Kasumi-1 (cell line): ENCODE measurements at places on chromosomes 7 and 10.

GRCh38 chr10:51397695-51398094 is 301.7 kb downstream of the CSTF2T start:
- DNase-seq = no peak

DNA sequence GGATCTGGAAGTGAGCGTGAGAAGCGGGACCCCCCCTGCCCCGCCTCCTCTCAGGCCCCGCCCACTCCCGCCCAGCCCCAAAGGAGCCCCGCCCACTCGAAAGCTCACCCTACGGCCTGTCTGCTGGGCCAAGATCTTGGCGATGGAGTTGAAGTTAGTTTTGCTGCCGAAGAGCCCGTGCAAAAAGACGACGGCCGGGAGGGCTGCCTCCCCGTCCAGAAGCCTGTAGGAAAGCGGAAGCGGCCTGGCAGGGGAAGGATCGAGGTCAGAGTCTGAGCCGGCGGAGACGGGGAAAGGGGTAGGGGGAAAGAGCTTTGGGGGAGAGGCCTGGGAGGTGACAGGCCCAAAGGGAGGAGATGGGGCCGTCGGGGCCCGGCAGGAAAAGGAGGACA is 386 bp downstream of the ABHD11 start:
- DNase-seq = peak; percentile 36

DNA sequence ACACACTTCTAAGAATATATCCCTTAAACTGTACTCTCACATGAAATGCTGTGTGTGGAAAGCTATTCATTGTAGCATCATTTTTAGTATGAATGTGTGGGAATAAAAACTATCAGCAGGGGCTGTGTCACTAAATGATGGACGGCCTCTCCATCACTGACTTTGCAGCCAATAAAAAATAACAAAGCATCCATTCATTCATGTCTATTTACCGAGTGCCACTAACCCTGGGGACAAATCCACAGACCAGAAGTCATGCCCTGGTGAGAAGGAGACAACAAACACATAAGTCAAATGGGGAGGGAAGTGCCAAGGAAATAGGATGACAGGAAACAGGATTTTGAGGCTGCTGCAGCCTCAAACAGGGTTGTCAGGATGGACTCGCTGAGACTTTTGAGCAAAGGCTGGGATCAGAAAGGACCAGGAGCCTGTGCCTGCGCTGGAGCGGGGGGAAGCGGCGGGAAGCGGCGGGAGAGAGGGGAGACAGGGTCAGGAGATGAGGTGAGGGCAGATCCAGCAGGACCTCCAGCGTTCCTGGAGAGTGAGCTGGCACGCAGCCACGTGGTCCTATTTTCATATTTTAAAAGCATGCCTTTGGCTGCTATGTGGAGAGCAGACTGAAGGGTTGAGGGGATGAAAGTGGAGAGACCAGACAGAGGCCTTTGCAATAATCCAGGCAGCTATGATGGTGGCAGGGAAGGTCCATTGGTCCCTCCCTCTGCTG is 2.2 kb upstream of the NOM1 start:
- DNase-seq = no peak

DNA sequence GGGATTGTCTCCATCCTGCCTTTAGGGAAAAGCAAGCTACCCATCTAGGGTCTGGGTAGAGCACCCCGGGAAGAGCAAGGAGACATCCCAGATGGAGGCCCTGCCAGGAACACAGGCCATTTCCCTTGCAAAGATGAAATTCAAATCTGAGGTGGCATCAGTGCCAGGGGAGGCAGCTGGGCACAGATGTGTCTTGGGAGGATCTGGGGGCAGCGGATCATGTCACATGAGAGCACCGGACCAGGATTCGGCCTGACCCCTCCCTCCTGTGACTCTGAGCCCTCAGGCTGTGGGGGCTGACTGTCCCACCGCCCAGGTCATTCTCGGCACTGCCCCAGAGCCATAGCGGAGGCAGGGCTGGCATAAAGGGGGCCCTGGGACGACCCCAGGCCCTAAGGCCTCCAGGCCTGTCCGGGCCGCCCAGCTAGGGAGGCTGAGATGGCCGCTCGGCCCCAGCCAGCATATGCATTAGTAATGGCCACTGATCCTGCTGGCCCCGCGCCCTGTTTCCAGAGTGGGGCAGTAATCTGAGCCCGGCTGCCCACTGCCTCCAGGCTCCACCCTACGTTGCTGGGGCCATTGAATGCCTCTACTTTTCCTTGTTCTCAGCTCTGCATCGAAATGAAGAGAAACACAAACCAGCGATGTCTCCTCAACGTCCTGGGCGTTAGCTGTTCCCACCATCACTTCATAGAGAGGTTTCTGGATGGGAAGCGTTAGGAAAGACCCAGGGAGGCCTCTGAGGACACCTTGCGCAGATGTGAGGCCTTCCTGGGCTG is 148.5 kb downstream of the UBE2H start:
- no peak for DNase-seq

GRCh38 chr10:91017198-91017597 is 96.3 kb upstream of the ANKRD1 start:
- no peak for DNase-seq

GRCh38 chr10:50514995-50515394 is 108.8 kb downstream of the SGMS1 start:
- no peak for DNase-seq

GRCh38 chr7:108642126-108642525 is 72.5 kb downstream of the DNAJB9 start:
- DNase-seq = no peak

DNA sequence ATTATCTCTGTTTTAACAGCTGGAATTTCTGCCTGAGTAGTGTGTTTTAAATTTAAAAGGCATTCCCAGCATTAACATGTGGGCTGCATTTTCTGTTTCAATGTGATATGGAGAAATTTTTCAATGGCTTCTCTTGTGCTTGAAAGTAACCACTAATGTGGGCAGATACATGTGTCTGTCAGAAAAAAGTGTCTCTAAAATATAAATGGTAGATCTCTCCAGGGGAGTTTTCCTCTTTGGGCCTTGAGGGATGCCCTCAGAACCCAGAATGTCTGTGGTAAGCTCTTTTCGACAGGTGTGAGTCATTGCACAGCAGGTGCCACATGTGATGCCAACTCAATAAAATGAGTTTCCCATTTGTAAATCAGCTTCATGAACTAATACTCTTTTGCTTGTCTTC is 221.1 kb downstream of the SEMA3E start:
- DNase-seq = no peak

DNA sequence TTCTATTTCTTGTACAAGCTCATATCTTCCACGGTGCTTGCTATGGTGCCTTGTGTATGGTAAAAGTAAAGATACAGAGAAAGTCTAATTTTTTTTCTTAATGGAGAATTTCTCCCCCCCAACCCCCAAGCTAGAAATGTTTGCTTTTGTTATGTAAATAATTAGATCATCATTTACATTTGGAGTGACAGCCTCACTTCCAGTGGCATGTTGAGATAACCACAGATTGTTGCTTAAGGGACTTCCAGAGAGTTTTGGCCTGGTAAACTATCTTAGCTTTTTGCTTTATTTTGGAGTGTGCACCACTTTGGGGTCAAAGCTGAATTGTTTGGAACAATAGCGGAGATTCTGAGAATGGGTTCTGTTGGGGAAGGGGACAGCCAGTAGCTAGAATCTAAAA is 129.7 kb downstream of the ZNF365 start:
- no peak for DNase-seq

- DNase-seq = no peak
These were observed 88.7 kb downstream of the UBE2H start for GRCh38 chr7:129864042-129864441.

DNA sequence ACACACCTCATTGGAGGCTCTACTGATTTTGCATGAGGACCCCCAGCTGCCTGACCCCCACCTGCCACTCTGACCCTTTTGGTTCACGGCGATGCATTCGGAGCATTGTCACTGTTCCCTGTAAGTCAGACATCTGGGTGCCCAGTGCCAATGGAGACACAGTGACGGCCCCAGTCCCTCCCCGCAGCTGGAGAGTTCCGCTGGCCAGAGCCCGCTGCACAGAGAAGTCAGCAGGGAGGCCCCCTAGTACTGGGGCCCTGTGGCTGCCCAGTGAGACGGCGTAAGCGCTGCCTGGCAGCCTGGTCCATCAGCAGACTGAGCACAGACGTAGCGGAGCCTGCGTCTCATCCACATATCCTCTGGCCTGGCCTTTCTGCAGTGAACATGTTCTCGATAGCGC is 77.5 kb downstream of the NKX6-2 start:
- no peak for DNase-seq

GRCh38 chr10:100866010-100866409 is 46.8 kb upstream of the SLF2 start:
- DNase-seq = no peak

DNA sequence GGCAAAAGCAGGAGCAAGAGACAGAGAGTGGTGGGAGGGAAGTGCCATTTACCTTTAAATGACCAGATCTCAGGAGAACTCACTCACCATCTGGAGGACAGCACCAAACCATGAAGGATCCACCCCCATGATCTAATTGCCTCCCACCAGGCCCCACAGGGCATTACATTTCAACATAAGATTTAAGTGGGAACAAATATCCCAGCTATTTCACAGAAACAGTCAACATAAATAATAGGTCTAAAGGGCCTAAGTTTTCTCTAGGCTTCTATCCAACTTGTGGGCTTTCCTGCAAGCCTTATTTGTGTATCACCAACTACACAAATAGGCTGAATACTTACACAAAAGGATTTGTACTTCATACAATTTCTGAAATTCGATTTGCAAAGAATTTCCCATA is 196.8 kb upstream of the POT1 start:
- no peak for DNase-seq

DNA sequence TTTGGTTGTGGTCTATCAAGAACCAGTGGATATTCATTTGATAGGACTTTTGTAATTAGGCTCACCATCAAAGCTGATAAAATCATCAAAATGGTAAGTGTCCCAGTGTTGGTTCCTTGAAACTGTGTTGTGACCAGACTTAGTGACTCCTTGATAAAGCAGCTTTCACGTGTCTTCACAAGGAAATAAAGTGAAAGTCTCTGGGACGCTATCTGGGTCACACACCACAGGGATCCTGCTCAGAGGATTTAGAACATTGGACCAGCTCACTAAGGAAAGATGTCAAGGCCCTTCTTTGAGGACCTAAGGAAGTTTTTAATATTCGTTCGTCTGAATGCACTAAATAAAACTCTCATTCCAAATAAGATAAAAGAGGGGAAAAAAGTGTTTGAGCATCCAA is 193.1 kb downstream of the RNLS start:
- DNase-seq = no peak

GRCh38 chr10:35369049-35369611 is 32.8 kb downstream of the CCNY start:
- DNase-seq = peak; percentile 86

DNA sequence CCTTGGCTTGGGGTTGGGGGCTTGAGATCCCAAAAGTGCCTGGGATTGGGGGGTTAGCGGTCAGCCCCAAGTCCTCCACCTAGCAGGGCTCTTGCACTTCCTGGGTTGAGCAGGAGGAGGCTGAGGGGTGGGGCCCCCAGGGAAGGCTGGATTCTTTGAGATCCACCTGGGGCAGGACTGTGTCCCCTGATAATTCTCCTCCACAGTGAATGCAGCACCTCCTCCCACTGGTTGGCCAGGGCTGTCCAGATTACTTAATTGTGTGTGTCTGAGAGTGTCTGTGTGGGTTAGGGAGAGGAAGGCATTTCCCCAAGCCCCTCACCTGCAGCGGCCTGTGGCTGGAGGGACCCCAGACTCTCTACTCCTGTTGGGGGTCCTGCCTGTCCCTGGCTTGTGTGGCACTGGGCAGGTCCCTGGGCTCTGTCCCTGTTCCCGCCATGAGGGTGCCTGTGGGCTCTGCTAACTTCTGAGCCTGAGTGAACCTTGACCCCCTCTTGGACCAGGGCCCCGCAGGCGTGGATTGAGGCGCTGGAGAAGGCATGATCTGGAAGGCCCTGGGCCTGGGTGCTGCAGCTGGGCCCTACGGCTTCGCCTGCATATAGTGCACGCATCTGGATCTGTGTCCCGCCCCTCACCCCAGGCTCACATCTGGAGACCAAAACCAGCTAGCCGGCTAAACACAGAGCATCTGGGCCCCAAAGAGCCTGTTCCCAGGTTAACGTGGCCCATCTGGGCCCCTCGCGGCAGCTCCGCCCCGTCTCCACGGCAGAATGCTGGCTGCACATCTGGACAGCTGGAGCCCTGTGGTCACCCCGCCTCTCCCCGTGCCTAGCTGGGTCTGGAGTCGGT is 10.4 kb downstream of the TMEM270 start:
- DNase-seq = no peak

- DNase-seq = no peak
These were observed 216.6 kb upstream of the YAE1 start for GRCh38 chr7:39349452-39350123.

- no peak for DNase-seq
These were observed 189.9 kb upstream of the ADO start for GRCh38 chr10:62614389-62615157.

GRCh38 chr10:112374724-112375541 is 1.0 kb downstream of the ACSL5 start:
- DNase-seq = peak; percentile 63

DNA sequence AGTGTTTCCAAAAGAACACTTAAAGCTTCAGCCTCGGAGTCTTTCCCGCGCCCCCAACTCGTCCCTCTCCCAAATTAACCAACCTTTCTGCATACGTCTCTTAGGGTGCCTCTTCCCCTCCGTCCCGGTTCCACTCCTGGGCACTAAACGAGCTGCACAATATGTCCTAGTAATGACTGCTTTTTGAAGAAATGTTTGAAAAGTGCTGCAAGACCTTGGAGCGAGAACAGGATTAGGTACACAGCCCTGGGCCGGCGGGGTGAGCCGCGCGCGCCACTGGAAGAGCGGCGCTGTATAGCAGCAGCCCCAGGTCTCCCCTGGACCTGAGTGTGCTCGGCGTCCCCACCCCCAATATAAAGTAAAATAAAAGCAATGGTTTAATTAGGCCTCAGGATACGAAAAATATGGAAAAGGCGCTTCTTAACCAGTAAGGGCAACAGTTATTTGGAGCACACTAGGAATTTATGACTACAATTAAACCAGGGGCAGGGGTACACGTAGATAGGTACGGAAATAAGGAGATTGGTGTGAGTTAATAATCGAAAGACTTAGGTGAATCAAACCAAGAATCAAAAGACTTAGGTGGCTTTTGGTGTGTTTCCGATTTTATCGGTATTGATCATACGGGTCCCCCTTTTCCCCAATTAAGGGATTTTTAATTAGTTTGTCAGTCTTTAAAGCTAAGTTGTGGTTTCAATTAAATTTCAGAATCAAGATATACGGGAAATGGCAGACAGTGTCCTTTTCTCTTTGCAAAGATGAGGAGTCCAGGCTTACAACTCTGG is 1.9 kb downstream of the TET1 start:
- peak; percentile 67 for DNase-seq

DNA sequence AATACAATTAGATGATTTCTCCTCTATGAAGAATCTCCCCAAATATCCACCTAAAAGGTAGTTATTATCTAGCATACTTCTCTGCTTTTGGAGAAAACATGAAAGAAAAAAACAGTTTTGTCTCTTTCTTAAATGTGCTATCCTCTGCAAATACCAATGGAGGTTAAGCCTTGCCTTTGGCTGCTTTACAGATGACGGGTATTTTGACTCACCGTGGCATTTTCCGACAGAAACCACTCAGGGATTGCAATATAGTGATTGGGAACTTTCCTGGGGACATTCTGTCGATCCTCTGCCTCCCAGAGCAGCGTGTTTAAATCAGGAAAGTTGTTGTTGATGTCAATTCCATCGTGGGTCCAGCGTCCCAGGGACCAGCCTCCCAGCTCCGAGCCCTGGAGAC is 100.6 kb downstream of the GPR26 start:
- no peak for DNase-seq

- DNase-seq = no peak
These were observed 3.7 kb downstream of the VPS37D start for GRCh38 chr7:73671322-73671661.
